ENCODE measurements at places on chromosomes 5 and 9.

GRCh38 chr5:31273631-31274378 is 80.3 kb downstream of the CDH6 start:
- DNase-seq: no peak

DNA sequence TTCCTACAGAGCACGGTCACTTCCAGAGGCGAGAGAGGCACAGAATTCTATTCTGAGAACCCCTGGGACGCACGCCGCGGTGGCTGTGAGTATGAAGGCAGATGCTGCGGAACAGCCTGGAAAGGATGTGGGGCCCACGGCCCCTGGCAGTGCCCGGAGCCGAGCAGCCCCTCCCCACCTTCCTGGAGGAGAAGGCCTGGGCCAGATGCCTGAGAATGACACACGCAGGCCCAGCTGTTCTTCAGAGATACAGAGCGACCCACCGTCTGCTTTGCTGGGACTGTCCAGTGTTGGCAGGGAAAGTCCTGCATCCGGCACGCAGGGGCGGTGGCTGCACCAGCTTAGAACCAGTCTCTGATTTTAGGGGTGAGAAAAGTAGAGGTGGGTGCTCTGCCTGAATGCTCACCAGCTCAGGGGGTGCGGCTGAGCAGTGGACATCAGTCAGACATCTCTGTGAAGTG is 116.7 kb upstream of the LPCAT1 start:
- DNase-seq: no peak

DNA sequence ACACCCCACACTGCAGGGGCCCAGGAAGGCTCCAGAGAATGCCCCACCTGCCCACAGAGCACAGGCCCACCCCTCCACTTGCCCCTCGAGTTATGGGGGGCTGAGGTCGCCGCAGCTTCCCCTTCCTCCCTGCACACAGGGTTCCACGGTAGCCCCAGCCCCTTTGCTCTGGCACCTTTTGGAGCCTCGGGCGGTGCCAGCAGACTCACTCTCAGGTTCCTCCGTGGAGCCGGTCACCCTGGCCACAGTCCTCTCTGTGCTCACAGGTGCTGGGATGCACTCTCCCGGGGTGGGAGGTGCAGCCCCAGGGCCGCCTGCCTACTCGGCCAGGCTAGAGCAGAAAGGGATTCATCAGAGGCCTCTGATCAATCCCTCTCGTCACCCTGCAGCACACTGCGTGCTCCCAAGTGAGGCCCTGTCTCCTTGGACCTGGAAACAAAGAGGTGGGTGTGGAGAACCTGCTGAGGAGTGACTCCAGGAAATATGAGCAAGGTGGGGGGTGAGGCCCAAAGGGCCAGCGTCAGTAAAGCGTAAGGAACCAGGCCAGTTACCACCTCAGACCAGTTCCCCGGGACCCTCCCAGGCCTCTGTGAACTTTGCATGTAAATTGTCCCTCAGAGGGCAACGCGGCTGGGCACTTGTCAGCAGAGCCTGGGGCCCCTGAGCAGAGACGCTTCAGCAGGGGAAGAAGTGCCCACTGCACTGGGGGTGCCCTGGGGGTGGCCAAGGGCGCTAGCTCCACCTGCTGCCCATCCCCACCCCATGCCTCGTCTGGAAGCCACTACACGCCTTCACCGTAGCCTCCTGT is 167.8 kb downstream of the OLFM1 start:
- DNase-seq: no peak

- DNase-seq: no peak
Measured at GRCh38 chr9:108634204-108634603, 221.6 kb downstream of the ACTL7B start.

DNA sequence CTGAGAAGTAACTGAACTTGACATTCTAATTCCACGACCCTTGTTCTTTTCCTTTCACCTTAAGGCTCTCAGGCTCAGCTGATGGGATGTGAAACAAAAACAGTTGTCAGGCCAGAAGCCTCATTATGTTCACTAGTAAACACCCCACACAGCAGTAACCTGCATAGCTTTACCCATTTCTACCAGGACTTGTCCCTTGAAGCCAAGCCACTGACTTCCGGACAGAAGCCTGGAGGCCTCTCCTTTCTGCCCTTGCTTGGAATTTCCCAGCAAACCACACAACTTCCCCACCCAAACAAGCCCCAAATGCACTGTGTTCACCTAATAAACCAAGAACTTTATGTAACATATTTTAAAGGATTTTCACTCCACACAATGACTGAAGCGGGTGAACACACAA is 19.6 kb downstream of the PRUNE2 start:
- no peak for DNase-seq

GRCh38 chr5:14863105-14863504 is 8.5 kb downstream of the ANKH start:
- DNase-seq: no peak

DNA sequence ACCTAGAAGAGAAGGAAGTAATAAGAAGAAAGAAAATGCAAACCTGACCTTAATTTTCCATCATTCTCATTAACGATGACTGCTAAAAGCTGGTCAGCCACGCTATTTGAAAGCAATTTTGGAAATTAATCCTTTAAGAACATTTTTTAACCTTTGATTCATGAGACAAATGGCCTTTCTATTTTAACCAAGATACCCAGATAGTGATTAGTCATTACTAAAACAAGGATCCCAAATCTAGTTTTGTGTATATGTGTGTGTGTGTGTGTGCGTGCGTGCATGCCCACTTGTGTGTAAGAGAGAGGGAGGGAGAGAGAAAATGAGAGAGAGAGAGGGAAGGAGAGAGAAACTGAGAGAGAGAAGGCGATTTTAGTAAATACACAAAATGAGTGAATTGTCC is 329.5 kb downstream of the DEPDC1B start:
- no peak for DNase-seq
